ENCODE measurements at places on chromosomes 4 and X.

GRCh38 chrX:54495814-54496516, at the start of gene FGD1:
Gene FGD1, minus strand, starts transcription at chrX:54496234. Its CDS starts 802 bp downstream, at chrX:54495432.
- DNase-seq, result peak; percentile 6

- no peak for DNase-seq
These were observed 371.8 kb upstream of the NOCT start for GRCh38 chr4:138643827-138644226.

- no peak for DNase-seq
These were observed 196.4 kb downstream of the DMD start for GRCh38 chrX:33014949-33015348.

GRCh38 chrX:115093191-115093590, 75.8 kb upstream of the IL13RA2 start:
- DNase-seq, result no peak

GRCh38 chr4:87313756-87314155, 8.9 kb downstream of the HSD17B13 start:
- no peak for DNase-seq

- no peak for DNase-seq
These were observed 53.5 kb downstream of the CHST7 start for GRCh38 chrX:46627062-46627461.

DNA sequence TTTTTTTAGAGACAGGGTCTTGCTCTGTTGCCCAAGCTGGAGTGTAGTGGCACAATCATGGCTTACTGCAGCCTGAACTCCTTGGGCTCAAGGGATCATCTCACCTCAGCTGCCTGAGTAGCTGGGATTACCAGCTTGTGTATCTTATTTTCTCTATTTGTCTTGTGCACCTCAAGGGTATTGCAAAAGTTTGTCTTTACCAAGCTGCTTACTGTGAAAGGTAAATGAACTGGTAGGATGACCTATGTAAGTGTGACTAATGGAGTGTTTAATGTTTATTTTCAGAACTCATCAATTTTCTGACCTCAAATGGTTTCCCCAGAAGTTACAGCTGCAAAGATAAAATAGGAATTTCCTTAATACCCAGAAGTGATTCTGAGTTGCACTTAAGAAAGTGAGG, 5.3 kb upstream of the FGA start:
- no peak for DNase-seq

DNA sequence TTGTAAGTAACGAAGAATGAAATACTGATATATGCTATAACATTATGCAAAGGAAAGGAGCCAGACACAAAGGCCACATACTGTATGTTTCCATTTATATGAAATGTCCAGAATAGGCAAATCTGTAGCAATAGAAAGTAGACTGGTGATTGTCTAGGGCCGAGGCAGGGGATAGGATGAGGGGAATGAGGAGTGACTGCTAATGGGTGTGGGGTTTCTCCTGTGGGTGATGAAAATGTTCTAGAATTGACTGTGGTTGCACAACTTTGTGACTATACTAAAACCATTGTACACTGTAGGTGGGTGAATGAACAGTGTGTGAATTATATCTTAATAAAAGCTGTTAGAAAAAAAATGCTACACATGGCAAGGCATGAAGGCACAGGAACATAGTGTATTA, 19.9 kb upstream of the SUPT20HL1 start:
- no peak for DNase-seq

- DNase-seq, result no peak
These were observed 17.7 kb upstream of the STX18 start for GRCh38 chr4:4559596-4559995.

DNA sequence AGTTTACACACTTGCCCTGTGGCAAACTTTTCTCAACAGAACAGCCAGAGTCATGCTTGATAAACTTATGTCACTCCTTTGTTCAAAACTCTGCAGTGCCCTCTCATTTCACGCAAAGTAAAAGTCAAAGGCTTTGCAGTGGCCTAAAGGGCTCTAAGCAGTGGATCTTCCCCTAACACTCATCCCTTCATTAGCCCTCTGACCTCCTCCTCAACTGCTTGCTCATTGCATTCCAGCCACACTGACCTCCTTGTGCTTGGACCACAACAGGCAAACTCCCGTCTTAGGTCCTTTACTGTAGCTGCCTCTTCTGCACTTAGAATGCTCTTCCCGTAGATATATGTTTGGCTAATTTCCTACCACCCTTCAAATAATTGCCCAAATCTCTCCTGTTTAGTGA, 5.6 kb downstream of the PRDM5 start:
- no peak for DNase-seq

DNA sequence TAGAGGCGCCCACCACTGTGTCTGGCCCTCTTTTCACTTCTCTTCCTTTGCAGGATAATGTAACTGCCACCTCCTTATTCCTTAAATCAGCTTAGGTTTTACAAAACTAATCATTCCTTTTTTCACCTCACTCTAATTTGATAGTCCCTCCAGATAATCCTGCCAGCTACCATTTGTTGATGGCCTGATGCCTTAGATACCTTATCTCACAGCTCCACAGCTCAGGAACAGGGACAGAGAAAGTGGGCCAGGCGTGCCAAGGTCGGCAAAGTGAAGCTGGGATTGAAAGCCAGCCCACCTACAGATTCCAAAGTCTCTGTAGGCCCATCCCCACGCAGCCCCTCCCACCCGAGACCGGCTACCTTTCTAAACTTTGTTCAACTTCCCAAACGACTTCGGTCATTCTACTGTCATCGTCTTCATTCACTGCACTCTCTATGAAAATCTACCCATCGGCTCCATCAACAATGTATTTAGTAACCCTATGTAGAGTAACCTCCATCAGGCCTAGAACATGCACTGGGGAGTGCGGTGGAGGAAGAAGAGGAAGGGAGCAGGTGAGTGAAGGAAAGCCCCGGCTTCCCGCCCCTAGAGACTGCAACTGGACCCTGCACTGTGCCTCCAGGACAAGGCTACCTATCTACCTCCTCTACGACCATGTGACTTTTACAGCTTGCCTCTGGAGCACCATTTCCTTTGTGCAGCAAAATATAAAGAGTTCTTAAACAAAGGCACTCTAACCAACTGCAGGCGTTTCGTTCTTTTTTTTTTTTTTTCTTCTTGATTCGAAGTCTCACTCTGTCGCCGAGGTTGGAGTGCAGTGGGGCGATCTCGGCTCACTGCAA, 1.5 kb downstream of the CASP6 start:
- DNase-seq, result no peak

DNA sequence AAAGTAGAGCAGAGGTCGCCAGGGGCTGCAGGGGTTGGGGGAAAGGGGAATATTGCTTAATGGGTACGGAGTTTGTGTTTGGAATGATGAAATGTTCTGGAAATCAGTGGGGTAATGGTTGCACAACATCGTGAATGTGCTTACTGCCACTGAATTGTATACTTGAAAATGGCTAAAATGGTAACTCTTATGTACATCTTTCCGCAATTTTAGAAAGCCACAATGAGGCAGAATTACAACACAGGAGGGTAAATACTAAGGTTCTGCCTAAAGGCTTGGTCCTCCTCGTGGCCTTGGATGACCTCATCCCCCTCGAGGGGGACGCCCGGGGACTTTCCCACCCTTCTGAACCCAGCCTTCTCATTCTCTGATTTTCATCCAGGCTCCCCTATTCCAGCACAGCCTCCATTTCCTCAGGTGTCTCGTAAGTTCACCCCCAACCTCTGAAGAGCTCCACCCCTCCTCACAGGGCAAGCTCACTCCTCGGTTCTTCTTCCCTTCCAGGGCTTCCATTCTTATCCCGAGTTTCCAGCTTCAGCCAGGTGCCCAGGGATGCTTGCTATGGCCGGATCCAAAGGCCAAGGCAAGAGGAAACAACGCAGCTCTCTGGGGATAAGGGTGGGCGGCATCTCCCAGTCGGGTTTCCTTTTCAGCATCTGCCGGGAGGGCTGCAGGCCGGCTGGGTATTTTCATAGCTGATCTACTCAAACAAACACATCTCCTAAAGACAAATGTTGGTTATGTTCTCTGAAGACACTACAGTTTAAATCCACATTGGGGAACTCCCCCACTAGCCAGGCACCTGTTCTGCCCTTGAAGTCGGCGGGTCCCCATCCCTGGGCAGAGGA, 71.3 kb upstream of the ACSL1 start:
- no peak for DNase-seq

Measured in activated CD4-positive, alpha-beta T cell treated with anti-CD3 and anti-CD28 coated beads, Interleukin-2, amount 50 U/mL, for 24 hours (primary cell).